ENCODE measurements at places on chromosomes 1 and 21.

DNA sequence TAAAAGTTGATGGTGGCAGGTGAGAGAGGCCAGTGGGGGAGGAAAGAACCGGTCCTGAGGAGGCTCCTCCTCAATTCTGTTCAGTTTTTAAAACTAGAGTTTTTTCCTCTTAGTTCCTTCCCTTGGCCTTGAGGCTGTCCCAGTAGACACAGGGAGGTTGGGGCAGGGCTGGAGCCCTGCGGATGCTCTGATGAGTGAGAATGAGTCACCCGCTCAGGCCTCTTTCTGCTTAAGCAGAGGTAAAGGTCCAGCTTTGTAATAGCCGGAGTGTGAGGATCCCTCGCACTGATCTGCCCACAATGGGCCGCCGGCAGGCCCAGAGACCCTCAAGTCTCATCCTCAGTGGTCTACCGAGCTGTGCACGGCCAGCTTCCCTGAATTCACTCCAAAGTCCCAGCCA lies 49.6 kb upstream of the IRF2BP2 start:
- peak; percentile 32 for DNase-seq

DNA sequence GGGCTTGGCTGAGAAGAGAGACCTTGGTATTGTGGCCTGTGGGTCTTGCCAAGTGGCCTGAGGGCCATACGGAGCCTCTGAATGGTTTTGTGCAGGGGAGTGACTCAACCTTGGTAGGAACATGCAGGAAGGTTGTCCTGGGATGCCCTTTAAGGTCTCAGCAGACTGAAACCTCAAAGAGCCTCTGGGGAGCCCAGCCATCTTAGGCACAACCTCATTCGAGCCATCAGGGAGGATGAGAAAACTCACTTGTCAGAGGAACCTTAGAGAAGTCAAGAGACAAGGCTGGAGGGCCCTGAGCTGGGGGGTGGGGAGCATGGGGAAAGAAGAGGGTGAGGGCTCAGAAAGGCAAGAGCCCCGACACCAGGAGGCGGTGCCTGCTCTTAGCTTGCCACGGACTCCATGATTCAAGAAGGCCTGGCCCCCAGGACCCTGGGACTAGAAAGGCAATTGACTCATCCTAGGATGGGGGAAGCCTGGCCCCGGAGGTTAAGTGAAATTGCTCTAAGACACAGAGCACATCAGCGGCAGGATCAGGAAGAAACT lies 13.0 kb downstream of the IFI6 start:
- peak; percentile 63 for DNase-seq

DNA sequence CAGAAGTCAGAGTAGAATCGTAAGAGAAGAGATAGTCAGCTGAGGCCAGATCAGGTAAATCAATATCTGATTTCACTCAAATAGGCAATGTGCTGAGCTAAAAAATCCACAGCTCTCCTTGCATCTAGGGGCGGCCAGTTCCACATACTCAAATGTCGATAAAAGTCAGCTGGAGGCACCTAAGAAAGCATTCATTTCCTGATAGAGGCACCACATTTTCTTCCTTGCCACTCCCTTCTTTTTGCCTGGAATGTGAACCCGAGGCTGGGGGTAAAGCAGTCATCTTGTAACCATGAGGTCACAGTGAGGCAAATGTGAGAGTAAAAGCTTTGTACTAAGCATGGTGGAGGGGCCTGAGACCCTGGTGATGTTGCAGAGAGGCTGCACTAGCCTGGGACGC lies 24.2 kb upstream of the CTPS1 start:
- DNase-seq, result no peak

- DNase-seq, result no peak
Measured at GRCh38 chr1:78722521-78722920, 72.9 kb downstream of the IFI44 start.

GRCh38 chr1:90513956-90514355 lies 203.1 kb downstream of the BARHL2 start:
- no peak for DNase-seq

GRCh38 chr1:22592919-22593790 lies 29.9 kb downstream of the EPHA8 start:
- DNase-seq, result no peak

DNA sequence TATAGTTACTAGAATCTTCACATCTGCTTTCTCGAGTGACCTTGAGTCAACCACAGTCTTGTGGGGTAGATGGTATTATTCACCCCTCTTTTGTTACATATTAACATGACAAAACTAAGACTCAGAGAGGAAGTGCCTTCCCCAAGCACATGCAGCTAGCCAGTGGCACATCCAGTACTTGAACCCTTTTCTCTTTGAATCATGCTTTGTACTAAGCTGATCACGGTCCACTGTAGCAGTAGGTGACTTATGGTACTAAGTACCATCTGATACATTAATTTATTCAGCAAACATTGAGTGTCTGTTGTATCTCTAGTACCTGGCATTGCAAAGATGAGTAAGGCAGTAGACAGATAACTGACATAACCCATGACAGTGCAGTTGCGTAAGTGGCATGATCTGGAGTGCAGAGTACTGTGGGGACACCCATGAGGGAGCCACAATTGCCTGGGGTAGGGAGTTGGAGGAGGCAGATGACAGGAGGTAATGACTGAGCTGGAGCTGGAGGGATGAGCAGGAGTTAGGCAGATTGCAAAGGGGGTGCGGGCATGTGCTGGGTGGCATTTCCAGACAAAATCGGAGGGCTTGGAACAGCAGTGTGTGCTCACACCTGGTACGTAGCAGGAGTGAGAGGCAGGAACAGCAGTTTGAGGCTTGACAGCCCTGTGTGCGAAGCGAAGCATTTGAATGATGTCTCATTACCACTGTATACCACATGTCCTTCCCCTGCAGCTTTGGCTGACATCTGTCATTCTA lies 29.8 kb downstream of the UCK2 start:
- no peak for DNase-seq

DNA sequence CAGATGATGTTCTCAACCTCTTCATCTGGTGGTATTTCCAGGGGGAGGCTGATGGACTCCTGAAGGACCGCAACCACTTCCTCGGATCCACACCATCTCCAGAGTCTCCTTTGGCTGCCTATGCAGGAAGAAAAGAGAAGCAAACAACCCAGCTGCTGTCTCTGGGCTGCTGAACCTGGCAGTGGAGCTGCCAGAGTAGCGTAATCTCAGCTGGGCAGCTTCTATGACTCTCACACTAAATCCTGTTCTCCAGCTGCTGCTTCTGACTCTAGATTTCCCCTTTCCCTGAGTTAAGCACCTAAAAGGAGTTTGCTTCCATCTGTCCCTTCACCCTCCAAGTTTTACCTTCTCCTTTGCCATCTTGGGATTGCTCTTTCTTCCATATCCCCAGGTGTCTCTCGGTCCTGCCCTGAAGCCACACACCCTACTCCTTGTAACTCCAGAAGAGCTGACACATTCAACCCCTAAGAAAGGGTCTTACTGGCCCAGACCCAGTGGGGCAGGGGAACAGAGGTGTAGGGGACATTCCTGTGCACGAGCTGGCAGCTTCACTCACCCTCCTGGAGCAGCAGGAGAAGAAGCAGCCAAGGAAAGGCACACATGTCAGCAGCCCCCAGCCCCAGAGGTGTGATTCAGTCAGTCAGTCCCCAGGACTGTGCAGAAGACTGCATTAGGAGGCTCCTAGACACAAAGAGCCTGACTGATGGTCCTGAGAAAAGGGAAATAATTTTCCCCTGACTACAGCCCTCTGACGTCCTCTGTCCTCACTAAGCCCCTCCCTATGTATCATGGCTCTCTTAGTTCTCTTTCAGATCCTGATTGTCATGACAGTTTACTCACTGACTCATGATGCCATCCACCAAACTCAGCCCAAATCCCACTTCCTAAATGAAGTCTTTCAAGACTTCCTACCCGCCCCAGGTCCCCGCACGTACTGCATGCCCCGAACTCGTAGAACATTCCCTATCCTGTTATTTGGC lies at the start of gene SLAMF9:
Gene SLAMF9 (minus strand): TSS at position 702 of the 980 bp plus-strand sequence. CDS start 100 bp downstream, at position 602.
- DNase-seq, result no peak

DNA sequence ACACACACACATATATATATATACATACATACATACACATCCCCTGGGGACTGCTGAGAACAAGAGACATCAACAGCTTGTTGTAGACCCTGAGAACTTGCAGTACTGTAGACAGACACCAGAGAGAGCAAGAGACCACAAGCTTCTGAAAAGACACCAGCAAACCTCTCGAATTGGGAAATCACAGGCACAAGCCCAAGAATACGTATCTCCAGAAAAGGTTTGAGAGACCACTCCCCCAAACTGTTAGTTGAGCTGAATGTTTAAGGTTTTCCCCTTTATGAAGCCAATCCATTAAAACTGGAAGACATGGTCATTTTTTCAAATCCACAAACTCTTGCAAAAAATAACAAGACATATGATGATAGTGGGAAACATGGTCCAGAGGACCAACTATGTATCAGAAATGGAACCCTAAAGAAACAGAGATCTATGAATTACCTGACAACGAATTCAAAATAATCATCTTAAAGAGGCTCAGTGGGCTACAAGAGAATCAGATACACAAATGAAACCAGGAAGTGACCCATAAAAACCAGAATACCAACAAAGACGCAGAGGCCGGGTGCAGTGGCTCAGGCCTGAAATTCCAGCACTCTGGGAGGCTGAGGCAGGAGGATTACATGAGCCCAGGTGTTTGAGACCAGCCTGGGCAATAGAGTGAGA lies 45.1 kb downstream of the SLC2A1 start:
- peak; percentile 35 for DNase-seq

- no peak for DNase-seq
Measured at GRCh38 chr1:166069390-166069789, 97.4 kb downstream of the FAM78B start.

- peak; percentile 57 for DNase-seq
Measured at GRCh38 chr1:216221260-216221700, 202.0 kb downstream of the USH2A start.

GRCh38 chr1:206589206-206589605 lies 23.1 kb downstream of the EIF2D start:
- peak; percentile 85 for DNase-seq

GRCh38 chr1:176989754-176990153 lies 174.8 kb downstream of the ASTN1 start:
- DNase-seq, result no peak

DNA sequence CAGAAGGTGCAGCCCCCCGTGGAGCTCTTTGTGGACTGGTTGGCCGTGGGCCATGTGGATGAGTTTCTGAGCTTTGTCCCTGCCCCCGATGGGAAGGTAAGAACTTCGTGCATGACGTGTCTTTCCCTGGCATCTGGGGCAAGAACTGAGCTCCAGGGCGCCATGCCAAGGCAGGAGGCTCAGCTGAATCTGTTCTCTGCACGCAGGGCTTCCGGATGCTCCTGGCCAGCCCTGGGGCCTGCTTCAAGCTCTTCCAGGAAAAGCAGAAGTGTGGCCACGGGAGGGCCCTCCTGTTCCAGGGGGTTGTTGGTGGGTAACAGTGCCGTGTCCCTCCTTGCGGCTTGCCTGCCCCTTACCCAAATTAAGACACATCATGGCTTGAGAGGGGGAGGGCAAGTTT lies 27.7 kb downstream of the PADI3 start:
- no peak for DNase-seq

DNA sequence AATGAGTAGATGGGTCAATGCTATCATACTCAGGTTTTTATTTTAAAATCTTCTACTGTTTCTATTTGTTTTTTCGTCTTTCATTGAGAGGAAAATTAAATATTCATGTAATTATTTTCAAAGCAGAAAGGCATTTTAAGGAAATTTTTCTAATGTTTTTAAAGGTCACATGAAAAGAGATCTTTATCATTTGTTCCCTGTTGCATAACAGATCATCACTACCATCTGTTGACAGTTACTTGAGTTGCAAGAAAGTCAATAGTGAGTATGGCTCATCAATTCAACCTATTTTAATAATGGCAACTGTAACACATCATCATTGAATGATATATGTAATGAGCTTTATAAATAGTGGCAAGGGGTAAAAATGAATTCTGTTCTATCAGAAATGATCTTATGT lies 369.7 kb downstream of the DPYD start:
- no peak for DNase-seq

DNA sequence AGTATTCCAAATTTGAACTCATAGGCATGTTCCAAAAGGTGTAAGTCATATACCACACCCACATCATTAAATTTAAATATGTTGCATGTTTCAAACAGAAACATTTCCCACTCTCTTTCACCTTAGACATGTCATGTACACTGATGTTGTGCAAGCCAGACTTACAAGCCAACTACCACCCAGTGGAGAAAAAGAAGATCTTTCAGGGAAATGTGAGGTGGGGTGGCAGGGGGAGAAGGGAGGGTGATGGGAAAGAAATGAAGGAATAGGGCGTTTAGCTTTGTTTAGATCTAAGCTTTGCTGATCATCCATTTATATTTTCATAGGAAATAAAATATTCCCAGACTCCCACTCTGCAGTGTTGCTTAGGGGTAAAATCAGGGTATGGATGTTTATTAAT lies 1.6 kb downstream of the NEGR1 start:
- no peak for DNase-seq

DNA sequence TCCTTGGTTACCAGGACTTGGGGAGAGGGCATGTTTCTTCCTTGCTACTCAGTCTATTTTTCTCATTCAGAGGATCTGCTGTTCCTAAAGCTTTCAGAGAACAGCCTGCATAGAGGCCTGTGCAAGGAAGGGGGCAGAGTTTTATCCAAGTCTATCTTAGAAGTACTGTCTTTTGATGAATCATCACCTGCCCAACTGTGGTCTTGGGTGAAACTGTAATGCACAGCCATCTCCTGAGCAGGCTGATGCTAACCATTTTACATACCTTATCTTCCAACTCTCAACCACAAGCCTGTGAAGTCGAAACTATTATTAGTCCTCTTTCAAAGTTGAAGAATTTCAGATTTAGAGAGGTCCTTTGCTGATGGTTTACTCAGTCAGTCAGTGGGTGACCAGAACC lies 368.0 kb downstream of the HHAT start:
- no peak for DNase-seq

- DNase-seq, result no peak
Measured at GRCh38 chr1:192571668-192572067, 3.9 kb upstream of the RGS1 start.

GRCh38 chr1:114108751-114109255 lies 44.9 kb downstream of the SYT6 start:
- DNase-seq, result no peak

DNA sequence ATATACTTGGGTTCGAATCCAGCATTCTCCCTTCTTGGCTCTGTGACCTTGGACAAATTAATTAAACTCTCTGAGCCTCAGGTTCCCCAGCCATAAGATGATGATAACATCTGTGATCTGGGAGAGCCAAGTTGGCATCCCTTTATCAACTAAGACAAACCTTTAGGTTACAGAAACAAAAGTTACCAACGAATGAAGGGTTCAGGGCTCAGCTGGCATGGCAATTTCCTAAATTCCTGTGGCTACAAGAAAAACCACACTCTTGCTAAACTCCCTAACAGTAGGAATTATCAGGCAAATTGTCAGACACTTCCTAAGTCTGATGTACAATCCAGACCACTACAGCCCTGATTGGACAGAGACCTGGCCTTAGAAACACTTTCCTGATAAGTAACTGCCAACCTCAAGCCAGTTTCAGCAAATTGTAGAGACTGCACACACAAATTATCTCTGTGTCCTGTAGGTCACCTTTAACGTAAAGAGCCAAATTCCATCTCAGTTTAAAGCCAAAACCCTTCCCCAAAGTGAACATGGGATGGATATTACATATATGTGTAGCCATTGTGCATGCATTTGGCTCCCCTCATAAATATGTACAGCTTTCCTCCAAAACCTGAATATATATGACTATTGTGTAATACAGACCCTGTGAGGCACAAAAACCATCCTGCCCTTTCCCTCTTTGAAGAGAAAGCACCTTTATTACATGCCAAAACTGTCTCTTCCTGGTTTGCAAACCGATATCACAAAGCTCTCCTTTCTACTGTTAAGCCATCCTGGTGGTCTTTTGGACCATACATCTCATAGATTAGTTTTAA lies 39.5 kb upstream of the EDARADD start:
- DNase-seq, result no peak

- peak; percentile 45 for DNase-seq
Measured at GRCh38 chr1:160261556-160261892, 825 bp downstream of the DCAF8 start.

Measured in BJ (cell line).